ENCODE measurements at places on chromosomes 4 and X.

DNA sequence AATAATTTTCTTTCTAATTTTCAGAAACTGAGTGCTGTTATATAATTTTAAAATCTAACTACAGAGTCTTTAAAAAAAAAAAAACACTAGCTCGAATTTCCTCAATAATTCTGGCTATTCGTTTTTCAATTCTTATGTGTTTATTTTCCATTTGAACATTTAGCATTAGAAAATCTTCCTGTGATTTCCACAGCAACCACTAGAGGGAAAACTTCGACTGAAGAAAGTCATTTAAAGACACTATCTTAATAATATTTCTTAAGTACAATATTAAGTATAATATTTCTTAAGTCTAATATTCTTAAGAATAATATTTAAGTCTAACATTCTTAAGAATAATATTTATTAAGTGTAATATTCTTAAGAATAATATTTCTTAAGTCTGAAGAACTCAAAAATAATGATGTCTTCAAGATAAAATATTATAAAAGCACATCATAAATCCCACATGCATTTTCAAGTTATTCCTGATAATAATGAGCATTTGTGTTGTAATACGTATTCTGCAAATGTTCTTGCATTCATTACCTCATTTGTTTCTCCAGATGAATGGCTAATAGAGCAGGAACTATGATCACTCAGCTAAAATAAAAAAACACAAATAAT is 118.4 kb upstream of the WDR17 start:
- peak; percentile 7 for DNase-seq

GRCh38 chr4:103075435-103075893 is 1.1 kb downstream of the SLC9B2 start:
- no peak for DNase-seq

- DNase-seq = no peak
Measured at GRCh38 chr4:69707807-69708206, 52.6 kb downstream of the SULT1B1 start.

DNA sequence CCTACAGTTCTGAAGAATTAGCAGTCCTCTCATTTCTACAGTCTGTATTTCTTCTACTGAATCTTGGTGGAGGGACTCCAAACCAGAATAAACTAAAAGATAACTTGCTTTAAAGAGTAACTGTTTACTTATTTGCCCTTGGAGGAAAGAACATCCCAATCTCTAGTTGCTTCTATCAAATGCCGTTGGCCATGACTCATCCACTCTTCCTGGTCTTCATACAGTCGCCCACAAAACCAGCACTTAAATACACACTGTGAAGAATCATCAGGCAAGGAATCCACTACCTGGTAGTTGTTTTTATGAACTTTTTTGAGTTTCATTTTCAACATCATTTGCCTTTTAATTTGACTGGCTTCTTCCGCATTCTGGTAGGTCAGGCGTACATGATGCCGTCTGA is 14.2 kb downstream of the ZNF518B start:
- DNase-seq = no peak

GRCh38 chrX:258291-259040 is 22.7 kb upstream of the PLCXD1 start:
- DNase-seq = no peak

GRCh38 chr4:150625033-150625432 is 43.1 kb downstream of the MAB21L2 start:
- no peak for DNase-seq

- DNase-seq = peak; percentile 27
Measured at GRCh38 chr4:20252656-20253282, 1.1 kb downstream of the SLIT2 start.

- no peak for DNase-seq
Measured at GRCh38 chr4:111773858-111774257, 371.4 kb upstream of the FAM241A start.

DNA sequence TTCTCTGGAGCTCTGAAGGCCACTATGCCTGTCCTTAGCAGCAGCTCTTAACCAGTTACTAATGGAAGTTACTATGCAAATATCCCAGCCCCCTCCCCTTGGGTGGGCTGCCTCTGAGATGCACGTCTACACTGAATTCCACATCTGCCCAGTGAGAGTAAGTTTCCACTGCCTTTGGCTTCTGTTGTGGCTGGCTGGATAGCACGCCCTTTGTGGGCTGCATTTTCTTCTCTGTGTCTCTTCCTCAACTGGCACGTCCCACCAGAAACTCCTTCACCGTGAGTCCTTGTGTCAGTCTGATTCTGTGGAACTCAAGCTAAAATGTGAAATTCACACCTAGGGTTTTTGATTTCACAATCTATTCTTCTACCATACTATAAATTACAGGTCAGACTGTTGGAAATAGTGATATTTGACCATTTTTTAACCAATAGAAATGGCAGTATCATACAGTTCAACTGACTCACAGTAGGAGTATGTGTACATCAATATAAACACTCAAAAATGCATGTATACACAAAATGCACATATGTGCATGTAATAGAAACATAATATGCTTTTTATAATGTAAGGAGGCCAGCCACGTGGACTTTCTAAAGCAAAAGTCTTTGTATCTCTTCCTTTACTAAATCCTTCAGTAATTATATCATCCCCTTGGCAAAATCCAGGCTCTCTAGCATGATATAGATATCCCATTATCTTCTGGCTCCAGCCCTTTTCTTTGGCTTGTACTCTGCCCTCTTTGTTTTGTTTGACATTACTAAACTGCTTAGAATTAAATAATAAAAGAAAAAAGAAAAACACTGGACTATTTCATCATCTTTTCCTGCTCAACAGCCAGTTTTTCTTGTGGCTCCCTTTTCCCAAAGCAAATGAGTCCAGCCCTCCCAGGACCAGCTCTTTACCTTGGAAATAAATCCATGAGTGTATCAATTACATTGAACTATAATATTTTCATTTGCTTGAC is 33.2 kb upstream of the LDB2 start:
- no peak for DNase-seq

DNA sequence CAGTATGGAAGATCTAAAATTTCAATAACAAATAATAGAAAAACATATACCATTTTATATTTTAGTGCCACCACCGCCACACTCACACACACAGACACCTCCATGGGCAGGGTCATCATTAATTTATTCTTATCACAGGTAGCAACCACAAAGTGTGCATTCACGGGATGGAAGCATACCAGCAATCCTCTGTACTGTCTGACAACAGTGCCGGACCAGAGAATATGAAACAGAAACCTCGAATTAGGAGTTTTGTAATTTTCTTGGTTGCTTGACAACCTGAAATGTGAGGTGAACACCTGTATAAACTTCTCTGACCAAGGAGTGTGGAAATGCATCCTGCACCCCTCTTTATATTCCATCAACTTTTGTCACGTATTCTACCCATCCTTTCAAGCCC is 213.9 kb upstream of the KCNIP4 start:
- DNase-seq = no peak

GRCh38 chr4:26139310-26139924 is 181.4 kb upstream of the RBPJ start:
- no peak for DNase-seq

DNA sequence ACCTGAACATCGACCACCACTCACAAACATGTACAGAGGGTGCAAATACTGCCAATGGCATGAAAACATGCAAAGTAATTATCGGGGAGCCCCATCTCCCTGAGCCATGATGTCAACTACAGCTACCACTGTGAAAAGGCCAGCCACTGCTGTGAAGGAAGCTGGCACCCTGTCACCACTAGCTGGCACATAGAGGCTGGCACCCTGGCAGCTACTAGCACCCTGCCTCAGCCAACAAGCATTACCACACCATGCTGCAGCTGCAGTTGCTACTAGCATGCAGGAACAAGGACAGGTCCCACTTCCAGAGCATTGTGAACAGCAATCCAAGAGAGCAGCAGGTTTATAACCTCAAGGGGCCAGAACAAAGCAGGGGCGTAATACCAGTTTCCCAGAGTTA is 81.4 kb downstream of the PRR32 start:
- DNase-seq = no peak

DNA sequence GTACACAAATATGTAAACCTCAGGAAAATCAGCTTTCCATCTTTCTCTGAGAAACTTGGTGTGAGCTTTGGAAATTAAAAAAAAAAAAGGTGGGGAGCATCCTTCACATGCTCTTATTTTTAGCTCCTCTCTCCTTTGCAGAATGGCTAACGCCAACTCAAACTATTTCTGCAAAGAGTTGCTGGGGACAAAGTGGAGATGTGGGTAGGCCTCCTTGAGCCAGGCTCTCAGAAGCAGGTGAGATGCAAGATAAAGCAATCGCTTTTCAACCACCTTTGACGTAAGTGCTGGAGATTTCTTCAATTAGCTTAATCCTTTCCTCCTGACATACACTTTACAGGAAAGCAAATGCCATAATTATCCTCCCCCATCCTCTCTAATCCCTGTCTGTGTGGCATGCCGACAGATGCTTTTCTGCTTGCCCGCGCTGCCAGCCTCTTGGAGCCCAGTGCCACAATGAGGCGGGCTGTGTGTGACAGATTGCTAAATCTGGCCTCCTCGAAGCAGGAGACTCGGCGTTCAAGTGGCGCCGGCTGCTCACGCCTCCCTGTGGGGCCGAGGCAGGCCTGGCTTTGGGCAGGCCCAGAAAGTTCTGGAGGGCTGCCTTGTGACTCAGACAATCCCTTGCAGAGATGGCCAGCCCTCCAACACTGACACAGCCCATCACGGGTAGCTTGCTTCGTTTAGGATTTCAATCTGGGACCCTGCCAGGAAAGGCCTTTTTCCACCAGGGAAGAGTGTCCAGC is 64.9 kb upstream of the SOD3 start:
- no peak for DNase-seq

GRCh38 chr4:28690890-28691289 is 1830.2 kb downstream of the STIM2 start:
- DNase-seq = no peak

DNA sequence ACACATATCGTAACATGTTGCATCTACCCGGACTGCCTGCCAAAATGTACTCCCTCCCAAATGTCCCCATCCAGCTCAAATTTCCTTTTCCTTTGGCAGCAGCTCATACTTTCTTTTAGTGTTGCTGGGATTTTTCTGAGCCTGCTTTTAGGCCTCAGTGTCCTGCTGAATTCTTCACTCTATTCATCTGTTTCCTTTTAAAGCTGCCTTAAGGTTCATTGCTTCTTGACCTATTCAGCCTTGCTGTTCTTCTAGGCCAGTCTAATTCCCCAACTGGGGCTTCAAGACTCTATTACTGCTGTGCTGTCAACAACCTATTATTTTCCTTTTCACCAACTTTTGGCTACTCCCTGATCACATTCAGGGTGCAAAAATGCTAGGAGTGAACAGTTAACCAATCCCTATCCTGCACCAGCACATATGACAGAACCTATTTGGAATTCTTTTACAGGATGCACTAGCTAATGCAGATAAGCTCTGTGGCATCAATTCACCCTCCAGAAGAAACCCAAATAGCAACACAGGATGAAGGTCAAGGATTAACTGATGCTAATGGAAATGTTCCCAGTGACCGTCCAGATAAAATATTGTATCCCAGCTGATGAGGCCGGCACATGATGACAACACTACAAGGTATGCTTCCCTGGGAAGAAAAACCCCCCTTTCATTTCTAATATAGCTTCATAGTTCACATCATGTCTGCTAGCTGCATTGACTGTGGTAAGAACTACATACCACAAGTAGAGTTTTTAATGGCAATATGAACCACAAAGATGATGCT is 114.7 kb upstream of the TTC29 start:
- DNase-seq = no peak

DNA sequence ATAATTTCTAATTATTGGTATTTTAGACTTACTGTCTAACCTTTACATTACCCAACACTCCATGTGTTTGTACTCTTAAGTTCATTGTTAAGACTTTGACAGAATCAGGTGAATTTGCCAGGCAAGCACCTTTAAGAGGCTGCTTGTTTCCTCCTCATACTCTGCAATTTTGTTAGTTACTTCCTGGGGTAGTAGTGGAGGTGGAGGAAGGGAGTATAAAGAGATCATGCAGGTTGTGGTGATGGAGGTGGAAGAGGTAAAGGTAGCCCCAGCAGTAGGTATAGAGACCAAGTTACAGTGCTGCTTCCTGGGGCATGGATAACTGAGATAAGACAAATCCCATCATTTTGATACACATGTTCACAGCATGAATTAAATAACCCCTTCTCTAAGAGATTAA is 6.7 kb downstream of the WDR44 start:
- no peak for DNase-seq

- no peak for DNase-seq
Measured at GRCh38 chr4:78652282-78652876, 100.8 kb downstream of the ANXA3 start.

DNA sequence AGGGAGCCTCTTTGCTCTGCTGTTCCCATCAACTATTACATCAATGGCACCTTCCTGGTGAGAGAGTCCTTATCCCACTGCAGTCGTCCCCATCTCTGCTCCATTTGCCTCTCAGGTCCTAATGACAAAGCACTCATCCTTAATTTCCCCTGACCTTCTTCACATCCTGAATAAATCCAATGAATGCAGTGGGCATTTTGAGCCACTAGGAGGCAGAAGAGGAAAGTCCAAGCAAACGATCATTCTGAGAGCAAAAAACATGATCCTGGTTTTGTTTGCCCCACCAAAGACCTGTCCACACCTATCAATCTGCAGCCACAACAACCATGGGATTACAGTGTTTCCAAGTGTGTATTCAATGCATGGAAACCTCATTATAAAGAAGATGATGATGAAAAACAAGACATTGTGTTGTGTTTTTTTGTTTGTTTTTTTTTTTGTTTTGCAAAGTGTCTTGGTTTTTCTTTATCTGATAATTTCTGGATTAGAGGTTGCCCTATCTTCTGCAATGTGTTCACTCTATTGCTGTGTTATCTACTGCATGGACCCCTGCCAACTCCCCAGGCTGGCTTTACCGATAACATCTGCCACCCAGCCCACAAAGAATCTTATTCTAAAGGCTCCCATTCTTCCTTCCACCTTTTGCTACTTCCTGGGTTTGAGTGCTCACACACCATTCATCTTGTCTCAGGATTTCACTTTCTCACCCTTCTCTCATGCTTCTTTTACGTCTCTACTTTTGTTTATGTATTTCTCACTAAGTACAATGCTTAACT is 207.2 kb downstream of the NLGN4X start:
- peak; percentile 8 for DNase-seq

- no peak for DNase-seq
Measured at GRCh38 chr4:42172128-42172790, 19.8 kb upstream of the BEND4 start.

- no peak for DNase-seq
Measured at GRCh38 chr4:159484864-159485263, 382.0 kb downstream of the RAPGEF2 start.

GRCh38 chrX:132837967-132838366 is 120.5 kb downstream of the HS6ST2 start:
- no peak for DNase-seq

DNA sequence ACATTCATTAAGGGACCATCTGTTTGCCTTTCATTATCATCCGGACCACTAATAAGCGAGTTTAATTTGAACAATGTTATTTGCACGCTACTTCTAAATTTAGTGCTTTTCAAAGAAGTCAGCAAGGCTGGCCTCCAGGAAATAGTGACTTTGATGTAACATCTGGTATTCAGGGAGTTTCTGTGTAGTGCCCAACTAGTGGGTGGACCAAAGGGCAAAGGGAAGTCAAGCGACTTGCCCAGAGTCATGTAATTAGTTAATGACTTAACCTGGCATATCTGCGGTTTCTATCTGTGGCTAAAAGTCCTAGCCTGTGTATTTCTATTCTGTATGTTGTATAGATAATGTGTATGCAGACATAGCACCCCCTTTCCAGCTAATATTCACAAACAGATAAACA is 56.3 kb upstream of the LCORL start:
- no peak for DNase-seq
